Inflammatory macrophage treated with lipopolysaccharide for 4 hours (primary cell): ENCODE measurements at places on chromosomes 4 and X.

DNA sequence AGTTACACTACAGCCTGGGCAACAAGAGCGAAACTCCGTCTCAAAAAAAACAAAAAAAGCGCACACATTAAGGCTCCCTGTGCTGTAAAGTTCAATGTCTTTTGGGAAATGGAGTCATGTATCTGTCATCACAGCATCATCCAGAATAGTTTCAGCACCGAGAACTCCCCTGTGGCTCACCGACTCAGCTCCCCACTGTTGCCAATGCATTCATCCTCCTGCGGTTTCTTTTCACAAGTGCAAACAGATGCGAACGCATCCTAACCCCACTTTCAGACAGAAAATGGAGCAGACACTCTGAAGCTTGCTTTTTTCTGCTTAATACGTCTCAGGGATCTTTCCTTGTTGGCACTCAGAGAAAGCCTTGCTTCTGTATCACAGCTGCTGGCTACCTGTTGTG is 13.8 kb upstream of the SH3TC1 start:
- DNase-seq: no peak

DNA sequence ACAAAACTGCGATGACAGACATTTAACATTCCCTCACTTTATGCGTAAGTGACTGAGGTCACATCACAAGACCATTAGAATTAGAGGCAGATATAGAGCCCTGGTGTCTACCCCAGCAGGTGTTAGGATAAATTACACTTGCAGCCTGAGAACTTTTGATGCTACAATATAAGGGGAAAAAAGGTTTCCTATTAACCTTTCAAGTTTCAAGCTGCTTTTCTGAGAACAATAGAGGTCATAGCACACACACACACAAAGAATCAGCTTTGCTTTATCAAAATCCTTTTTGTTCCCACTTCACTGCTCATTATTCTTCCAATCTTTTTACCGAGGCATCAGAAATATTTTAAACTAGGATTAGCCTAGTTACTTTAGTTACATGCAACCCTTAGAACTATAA is 119.8 kb downstream of the COL25A1 start:
- DNase-seq: no peak

- no peak for DNase-seq
Observed at GRCh38 chrX:7852166-7852565, 9.2 kb downstream of the VCX start.

DNA sequence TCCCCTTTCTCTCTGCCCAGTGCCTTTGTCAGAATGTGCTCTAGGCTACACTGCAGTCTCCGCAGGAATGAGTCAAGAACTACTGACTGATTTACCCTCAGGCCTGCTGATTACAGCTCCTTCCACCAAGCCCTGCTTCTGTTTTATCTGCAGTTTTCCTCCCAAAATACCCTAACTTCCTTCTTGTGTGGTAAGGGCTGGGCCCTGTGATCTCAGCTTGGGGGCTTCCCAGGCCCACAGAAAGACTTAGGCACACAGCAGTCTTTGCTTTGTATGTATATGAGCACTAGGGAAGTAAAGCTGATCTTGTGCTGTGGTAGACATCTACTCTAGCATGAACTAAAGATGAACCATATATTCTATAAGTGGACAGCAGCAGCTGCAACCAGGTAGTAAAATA is 18.8 kb downstream of the PAK3 start:
- DNase-seq: no peak

GRCh38 chr4:16417198-16417597 is 190.9 kb upstream of the TAPT1 start:
- DNase-seq: peak; percentile 29

- DNase-seq: no peak
Observed at GRCh38 chrX:150616863-150617198, 48.4 kb downstream of the MTM1 start.

DNA sequence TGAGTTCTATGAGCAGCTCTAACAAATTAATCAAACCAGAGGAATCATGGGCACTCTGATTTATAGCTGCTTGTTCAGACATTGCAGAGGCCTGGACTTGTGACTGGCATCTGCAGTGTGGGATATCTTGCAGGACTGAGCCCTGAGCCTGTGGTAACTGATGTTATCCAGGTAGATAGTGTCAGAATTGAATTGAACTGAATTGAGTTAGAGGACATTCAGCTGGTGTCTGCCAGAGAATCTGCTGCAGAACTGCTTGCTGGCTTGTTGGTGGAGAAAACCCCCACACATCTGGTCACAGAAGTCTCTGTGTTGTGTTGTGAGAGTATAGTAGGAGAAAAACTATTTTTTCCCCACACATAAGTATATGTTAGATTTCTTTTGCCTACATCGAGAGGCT is 42.2 kb downstream of the SMIM20 start:
- no peak for DNase-seq

- DNase-seq: no peak
Observed at GRCh38 chrX:25012433-25012735, 3.4 kb downstream of the ARX start.

DNA sequence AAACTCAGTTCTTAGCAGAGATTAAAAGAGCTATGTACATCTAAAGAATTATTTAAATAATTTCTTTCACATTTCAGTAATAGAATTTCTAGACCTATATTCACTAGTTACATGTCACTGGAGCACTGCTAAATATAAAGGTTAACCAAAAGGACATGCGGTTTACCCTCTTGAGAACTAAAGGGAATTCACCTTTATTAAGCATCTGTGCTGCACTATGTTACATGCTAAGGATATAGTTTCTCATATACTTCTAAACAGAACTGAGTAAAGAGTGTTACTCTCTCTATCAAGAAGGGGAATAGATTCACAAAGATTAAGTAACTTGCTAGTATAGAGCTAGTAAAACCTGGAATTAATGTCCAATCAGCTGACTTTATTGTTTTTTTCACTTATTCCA is 7.6 kb downstream of the SPIN3 start:
- DNase-seq: no peak

- DNase-seq: no peak
Observed at GRCh38 chr4:141417387-141417786, 196.7 kb downstream of the ZNF330 start.

GRCh38 chrX:138866643-138867042 is 155.1 kb upstream of the FGF13 start:
- no peak for DNase-seq

- no peak for DNase-seq
Observed at GRCh38 chr4:1666391-1666790, 17.7 kb downstream of the FAM53A start.

GRCh38 chr4:101284546-101284945 is 62.8 kb downstream of the PPP3CA start:
- DNase-seq: peak; percentile 33

DNA sequence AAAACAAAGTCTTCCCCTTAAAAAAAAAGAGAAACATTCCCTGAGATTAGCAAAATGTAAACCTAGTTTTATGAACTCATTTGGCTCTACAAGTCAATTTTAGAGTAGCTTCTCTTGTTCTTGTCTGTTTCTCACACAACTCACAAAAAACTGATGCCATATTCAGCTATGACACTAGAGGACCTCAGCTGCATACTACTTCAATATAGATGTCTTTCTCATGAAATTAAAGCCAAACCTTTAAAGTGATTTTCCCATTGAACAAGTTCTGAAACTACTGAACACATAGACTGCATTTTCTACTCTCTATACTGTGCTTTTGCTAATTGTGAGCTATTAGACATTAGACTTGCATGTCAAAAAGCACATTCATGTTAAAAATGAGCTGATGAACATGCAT is 49.8 kb downstream of the TBCK start:
- peak; percentile 10 for DNase-seq

DNA sequence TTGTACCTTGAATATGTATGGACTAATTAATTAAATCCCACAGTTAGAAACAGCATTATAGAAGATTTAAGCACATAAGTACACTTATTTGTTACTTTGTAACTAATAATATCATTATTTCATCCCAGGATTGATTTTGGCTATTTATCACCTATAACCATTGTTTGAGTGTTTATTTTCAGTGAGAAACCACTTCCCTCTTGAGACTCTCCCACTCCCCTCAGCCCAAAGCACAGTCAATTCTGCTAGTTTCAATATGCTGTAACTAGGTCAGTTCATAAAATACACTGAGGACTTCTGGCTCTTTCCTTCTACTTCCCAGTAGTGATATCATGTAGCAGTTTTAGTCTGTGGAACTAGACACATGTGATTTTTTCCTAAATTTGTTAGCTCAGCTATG is 16.3 kb downstream of the OFD1 start:
- DNase-seq: peak; percentile 29

DNA sequence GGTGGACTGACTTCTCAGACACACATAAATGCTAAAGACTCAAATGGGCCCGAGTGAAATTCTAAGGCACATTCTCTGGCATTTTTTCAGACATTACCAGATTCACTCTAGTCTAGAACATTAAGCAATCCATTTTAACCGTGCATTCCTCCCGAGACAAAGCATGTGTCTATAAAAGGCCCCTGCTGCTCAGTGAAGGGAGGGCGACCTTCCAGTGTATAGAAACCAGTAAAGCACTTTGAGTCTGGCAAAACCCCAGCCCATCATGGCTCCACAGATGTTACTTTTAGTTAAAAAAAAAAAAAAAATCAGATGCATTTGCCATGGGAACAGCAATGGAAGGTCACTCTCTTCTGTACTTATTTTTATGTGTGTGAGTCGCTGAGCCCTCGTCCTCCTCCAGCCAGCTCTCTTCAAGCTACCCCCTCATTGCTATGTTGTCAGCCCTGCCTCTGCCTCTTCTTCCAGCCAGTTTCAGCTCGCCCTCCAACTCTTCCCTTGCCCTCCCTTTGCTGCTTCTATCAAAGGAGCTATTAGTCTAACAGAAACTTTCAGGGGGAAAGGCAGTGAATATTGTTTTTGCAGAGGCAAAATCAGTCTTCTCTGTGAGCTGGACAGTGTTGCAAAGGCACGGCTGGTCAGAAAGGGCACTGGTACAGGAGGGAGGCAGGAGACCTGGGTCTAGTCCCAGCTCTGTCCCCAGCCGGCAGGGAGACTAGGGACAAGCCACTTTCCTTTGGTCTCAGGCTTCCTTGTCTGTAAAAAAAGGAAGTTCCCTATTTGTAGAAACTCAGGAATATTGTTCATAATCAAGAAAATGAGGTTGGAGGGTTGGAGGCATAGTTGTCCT is 644.2 kb downstream of the ZNF674 start:
- no peak for DNase-seq

- DNase-seq: peak; percentile 99
Observed at GRCh38 chr4:98929341-98930267, 671 bp upstream of the EIF4E start.

GRCh38 chr4:56979421-56980072 is 851 bp downstream of the POLR2B start:
- DNase-seq: peak; percentile 34

DNA sequence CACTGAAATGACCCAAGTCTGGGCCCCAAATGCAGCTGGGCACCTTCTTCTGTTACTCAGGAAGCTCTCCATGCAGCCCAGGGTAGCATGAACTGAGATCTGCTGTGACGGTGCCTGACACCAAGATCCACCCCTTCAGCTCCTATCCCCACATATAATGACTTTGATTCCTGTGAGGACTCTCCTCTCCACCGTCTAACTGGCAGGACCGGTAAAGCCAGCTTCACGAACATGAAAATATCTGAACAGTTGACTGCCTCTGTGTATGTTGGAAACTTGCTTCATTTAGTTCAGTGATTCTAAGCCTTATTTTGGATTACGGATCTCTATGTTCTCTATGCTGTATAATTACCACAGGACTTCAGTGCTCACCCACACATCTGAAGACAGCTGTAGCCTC is 115.5 kb upstream of the TMEM150C start:
- no peak for DNase-seq

DNA sequence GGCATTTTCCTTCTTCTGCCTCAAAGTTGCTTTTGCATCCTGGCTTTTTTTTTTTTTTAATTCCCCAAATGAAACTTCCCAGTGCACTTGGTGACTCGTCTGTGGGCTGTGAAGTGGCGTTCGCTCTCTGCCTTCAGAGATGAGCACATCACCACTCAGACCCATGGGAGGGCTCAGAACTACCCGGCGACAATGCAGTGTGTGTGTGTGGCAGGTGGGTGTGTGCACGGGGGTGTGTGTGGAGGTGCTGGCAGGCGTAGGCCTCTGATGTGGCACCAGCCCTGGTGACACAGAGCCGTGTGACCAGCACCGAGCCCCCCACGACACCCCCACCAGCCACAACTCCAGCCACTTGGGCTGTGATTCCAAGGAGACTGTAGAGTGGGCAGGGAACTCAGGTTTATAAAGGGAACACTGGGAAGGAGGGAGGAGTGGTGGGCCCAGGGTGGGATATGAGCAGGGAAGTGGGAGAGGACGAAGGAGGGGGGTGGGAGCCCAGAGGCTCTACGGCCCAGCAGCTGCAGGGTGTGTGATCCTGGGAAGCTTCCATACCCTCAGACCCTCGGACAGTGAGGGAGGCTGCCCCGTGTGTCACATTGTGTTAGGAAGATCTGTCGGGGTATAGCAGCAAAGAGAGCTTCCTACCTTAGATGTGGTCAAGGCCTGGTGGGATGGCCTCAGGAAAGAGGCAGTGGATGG is 6.0 kb upstream of the WFS1 start:
- peak; percentile 53 for DNase-seq

DNA sequence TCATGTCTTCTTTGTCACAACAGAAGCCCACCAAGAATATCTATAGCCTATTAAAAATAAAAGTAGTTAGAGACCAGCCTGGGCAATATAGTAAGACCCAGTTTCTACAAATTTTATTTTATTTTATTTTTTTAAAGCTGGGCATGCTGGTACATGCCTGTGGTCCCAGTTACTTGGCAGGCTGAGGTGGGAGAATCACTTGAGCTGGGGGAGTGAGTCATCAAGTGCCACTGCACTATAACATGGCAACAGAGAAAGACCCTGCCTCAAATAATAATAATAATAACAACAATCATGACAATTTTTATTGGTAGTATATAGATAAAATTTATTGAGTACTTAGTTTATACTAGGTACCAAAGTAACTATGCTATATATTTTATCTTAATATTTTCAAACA is 93.0 kb upstream of the NPFFR2 start:
- DNase-seq: no peak

DNA sequence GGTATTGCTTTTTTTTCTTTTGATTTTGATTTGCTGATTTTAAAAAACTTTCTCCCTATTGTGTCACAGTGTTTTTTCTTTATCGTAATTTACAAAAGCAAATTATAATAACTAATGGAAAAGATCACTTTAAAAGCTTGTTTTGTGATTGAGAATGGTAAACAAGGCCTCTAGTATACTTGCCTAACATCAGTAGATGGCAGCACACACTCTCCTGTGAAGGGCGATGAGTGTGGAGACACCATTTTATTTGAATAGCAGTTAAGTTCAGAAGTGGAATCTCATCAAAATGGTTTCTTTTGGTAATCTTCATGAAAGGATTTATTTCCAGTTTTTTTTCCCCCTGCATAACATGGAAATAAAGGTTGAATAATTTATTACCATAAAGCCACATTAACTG is 72.3 kb downstream of the PAK3 start:
- peak; percentile 1 for DNase-seq
